ENCODE measurements at places on chromosomes 4 and X. TPM values are rescaled to one million over a fixed set of nuclear protein-coding genes. Genes with fewer than 3 reads are reported as not detected.

GRCh38 chr4:5780831-5781480 is 70.0 kb downstream of the EVC start:
- no peak for DNase-seq

GRCh38 chrX:124395145-124395880 is 49.0 kb downstream of the SH2D1A start:
- DNase-seq = no peak

The CXCL11 gene
- 0.15 TPM for polyA plus RNA-seq

DNA sequence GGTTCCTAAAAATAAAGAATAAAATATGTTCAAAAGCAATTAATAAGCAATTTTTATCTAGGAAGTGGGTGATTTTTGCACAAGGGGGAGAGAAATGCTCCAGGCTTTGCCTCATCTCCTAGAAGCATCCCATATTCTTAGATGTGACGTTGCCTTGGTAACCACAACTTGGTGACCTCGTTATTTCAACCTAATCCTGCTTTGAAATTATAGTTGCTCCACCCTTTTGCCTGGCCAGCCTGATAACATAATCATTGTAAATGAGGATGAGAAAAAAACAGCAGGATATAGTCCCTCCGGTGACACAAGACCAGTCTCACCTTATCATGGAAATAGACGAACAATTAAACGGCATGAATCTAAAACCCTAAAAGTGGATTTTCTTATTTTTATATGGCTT is 194.4 kb downstream of the QDPR start:
- DNase-seq = no peak

GRCh38 chr4:183807420-183808096 is 97.5 kb upstream of the STOX2 start:
- no peak for DNase-seq

The RASGEF1B gene
- polyA plus RNA-seq = 12.1 TPM

GRCh38 chrX:153438532-153438931 is 7.3 kb downstream of the TREX2 start:
- DNase-seq = no peak

The CCDC120 gene
- polyA plus RNA-seq = 11.4 TPM

The TIGD4 gene
- 1.9 TPM for polyA plus RNA-seq

DNA sequence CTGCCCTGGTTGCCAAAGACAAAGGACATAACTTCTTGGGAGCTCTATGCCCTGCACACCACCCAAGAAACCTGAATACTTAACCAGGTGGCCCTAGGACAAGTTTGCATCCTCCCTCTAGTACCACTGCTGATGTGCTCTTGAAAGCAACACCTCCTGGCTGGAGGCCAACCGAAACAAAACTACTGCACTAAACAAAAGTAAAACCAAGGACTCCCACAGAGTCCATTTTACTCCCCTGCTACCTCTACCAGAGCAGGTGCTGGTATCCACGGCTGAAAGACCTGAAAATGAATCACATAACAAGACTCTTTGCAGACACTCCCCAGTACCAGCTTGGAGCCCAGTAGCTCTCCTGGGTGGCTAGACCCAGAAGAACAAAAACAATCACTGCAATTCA is 941.8 kb downstream of the RAPGEF2 start:
- DNase-seq = no peak

DNA sequence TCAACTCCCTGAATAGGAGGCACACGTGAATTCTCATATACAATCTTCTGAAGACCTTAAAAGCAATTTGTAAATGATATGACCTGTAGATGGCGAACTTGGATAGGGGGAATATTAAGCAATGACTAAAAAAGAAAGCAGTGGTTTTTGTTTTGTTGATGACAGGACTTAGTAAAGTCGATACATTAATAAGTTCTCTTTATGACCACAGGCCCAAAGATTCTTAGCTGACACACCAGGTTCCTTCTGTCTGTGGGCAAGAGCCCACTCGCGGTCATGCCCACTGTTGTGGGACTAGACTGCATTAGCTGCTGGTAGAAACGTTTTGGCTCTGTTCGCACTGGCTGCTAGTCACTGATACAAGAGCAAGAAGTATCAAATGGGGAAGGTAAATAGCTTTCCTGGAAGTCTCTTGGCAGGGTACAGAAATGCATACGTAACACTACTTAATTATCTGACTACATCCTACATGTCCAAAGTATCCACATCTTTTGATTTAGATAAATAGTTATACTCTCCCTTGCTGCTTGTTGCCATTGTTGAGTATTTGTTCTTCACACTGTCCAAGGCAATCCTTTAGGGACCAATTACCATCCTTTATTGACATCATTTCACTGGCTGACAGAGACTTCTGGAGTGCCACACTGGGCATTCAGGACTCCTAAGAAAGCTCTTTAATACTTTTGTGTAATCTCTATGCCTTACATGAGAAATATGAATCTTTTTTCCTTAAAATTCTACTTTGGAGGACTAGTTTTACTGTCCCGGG is 31.0 kb downstream of the ALPK1 start:
- DNase-seq = peak; percentile 58

The ATP1B4 gene
- polyA plus RNA-seq = 0.09 TPM

DNA sequence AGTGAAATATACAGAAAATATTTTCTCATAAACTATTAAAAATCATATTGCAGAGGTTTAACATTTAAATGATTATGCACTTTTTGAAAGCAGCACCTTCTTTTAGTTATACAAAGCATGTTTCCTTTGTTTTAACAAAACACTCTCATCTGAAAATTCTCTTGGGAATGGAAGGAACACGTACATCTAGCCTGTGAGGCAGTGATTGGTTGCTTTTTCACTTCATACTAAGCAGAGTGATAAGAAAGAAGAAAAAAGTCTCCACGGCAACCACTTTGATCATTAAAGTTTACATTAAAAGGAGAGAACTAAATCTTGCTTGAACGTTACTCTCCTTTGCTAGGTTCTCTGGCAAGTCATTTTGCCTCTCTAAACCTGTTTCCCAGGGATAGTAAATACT is 41.7 kb upstream of the H2AZ1 start:
- no peak for DNase-seq

- no peak for DNase-seq
Observed at GRCh38 chrX:110395877-110396276, 37.2 kb downstream of the RTL9 start.

The TMEM192 gene
- polyA plus RNA-seq = 15.8 TPM

The TMEM47 gene
- 29.7 TPM for polyA plus RNA-seq

- DNase-seq = no peak
Observed at GRCh38 chr4:23782778-23783437, 106.9 kb downstream of the PPARGC1A start.

DNA sequence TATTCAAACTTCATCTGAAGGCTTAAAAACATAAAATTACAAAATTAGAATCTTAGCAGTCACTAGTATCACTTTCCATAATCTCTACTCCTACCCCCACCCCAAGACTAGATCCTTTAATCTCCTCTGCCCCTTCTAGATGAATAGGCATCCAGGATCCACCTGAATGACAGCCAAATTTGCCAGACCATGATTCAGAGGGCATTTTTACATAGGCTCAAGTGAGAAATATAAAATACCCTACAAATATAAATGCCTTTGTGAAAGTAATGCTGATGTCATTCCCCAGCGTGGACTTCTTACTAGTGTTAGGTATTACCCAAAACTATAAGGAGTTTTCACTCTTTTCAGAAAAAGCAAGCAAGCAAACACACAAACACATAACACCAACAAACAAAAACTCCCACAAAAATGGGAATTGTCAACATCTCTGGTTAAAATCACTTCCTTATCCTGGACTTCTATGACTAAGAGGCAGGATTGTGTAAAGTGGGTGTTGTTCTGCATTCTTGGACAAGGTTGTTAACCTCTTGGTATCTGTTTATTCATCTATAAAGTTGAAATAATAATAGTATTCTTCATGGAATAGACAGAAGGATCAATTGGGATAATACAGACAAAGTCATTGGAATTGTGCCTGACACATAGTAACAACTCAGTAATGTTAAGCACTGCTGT is 51.3 kb upstream of the TMPRSS11F start:
- no peak for DNase-seq

The ARHGEF9 gene
- polyA plus RNA-seq = 38.3 TPM

GRCh38 chr4:135325264-135325663 is 1123.7 kb upstream of the PABPC4L start:
- DNase-seq = no peak

The KIAA1210 gene
- 1.4 TPM for polyA plus RNA-seq

GRCh38 chr4:23811161-23811560 is 78.7 kb downstream of the PPARGC1A start:
- DNase-seq = no peak

GRCh38 chr4:185395238-185395955 is at the start of gene LRP2BP:
Gene LRP2BP, minus strand, starts transcription at chr4:185395924. Its CDS starts 17,738 bp downstream, at chr4:185378186.
- DNase-seq = no peak

The GBA3 gene
- not detected for polyA plus RNA-seq

GRCh38 chr4:159103384-159103990 is 608 bp downstream of the RAPGEF2 start:
- peak; percentile 51 for DNase-seq

The F11 gene
- 0.99 TPM for polyA plus RNA-seq

- DNase-seq = no peak
Observed at GRCh38 chrX:78839711-78840110, 92.2 kb downstream of the LPAR4 start.

DNA sequence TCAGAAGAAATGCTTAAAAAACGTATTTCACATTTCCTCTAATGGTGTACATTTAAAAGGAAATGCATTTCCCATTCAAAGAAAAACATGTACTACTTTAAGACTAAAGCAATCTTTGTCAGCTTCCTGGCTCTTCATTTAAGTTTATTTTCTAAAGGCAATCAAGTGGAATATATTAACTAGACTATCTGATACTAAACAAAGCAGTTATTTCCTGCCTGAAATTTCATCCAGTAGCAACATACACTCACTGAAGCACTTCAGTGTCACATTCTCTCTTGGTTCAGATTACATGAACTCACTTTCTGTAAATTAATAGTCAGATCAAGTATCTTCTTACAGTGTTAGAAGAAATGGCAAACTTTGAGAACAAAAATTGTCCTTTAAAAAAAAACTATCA is 42.5 kb downstream of the LRBA start:
- no peak for DNase-seq

DNA sequence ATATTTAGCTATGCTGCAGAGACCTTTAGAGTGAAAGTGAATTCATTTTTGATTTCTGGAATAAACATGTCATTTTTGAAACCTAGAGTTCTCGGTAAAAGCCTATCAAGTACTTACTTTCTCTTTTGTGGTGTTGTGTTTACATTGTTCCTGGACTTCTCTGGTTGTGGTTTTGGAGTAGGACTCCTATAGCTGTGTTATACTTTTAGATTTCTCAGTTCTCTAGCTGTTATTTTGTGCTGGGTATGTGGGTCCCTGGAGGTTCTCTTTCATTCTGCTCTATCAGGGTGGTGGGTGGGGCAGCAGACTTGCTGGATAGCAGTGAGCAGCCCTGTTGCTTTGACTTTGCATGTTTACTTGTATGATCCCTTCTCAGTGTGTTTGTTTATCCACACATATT is 25.6 kb upstream of the MSMO1 start:
- no peak for DNase-seq

- no peak for DNase-seq
Observed at GRCh38 chrX:55816023-55816422, 98.5 kb downstream of the RRAGB start.

The SHROOM4 gene
- polyA plus RNA-seq = 33.6 TPM

DNA sequence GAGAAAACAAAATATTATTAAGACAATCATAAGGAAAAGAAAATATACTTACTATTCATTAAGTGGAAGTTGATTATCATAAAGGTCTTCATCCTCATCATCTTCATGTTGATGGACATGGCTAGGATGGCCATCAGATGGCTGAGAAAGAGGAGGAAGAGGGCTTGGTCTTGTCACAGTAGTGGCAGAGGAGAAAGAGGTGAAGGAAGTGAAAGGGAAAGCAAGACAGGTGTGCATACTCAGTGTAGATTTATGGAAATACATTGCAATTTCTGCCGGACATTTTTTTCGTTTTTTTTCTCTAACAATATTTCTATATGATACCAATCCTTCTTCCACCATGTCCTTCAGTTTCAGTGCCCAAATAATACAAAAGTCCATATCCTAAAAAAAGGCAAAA is 1409.8 kb downstream of the PCDH7 start:
- DNase-seq = no peak

DNA sequence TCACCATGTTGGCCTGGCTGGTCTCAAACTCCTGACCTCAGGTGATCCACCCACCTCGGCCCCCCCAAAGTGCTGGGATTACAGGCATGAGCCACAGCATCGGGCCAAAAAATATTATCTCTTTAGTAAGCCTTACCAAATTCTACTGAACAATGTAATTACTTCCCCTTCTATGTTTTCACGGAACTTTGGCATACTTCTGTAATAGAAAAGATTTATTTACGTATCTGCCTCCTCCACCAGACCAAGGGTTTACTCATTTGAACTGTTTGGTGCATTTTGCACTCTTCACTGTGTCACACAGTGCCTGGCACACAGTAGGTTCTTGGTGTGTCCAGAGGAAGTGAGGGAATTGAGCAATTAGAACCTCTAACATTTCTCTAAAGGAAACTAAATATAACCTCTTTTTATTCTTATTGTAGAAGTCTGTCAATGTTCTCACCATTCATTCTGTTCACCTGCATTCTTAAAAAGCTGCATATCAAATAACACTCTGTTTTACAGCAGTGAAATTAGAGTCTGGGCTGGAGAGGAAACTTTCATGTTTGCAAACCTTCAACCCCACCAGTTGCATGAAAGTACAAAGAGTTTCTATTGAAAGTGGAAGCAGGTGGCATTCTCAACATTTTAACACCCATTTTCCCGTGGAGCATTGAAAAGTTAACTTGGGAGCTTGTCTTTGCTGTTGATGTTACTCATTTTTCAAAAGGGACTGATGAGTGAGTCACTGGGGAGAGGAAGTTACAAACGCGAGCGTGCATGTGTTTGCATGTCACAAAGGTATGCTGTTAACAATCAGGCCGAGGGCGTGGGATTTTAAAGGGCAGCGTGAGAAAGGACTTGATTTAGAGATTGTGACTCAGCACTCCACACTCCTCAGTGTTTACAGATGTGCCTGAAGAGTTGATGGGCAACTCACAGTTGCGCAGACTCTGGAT is 314.1 kb downstream of the STK32B start:
- no peak for DNase-seq

DNA sequence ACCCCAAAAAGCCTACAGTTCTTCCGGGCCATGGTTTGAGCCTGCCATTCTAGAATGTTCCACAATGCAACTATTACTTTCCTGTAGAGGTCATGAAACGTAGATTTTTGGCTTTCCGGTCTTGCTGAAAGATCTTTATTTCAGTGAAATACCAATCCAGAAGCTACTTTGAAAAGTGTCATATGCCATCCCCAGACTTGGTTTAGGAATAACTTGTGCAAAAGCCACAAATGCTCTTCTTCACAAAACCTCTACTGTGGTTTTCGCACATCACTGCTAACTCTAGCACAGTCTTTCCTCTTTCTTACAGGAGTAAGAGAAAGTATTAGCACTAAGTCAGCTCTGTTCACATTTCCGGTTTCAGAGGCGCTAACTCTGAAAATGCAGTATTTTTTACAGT is 12.7 kb upstream of the CD40LG start:
- DNase-seq = no peak

The SSX2B gene
- polyA plus RNA-seq = not detected

GRCh38 chr4:164012396-164013027 is 518.0 kb downstream of the TMA16 start:
- no peak for DNase-seq

The NPY1R gene
- polyA plus RNA-seq = 0.74 TPM
